ENCODE measurements at places on chromosomes 2 and 18.

- no peak for DNase-seq
These were observed 5.9 kb downstream of the CSRNP3 start for GRCh38 chr2:165475277-165476004.

- no peak for DNase-seq
These were observed 28.4 kb downstream of the ARHGEF4 start for GRCh38 chr2:130864830-130865800.

DNA sequence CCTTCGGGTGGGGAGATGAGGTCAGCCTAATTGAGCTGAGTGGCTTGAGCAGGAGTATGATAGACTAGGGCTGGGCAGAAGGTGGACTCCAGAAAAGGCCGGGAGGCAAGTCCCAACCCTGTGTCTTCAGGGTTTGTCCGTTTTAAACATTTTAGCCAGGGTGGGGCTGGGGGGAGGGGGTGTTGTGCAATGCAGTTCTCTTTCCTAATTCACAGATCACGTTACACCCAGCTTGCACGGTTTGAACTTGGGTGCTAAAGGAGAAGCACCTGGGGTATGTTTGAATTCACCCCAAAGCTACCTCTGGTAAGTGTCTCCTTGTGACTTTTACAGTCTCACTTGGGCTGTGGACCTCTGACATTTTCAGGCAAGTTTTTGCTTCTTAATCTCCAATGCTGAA is 233.3 kb downstream of the AGAP1 start:
- DNase-seq = no peak

- no peak for DNase-seq
These were observed 278.1 kb downstream of the DCDC2C start for GRCh38 chr2:3981446-3981987.

GRCh38 chr2:222518570-222519381 is 94.4 kb downstream of the SGPP2 start:
- DNase-seq = no peak

DNA sequence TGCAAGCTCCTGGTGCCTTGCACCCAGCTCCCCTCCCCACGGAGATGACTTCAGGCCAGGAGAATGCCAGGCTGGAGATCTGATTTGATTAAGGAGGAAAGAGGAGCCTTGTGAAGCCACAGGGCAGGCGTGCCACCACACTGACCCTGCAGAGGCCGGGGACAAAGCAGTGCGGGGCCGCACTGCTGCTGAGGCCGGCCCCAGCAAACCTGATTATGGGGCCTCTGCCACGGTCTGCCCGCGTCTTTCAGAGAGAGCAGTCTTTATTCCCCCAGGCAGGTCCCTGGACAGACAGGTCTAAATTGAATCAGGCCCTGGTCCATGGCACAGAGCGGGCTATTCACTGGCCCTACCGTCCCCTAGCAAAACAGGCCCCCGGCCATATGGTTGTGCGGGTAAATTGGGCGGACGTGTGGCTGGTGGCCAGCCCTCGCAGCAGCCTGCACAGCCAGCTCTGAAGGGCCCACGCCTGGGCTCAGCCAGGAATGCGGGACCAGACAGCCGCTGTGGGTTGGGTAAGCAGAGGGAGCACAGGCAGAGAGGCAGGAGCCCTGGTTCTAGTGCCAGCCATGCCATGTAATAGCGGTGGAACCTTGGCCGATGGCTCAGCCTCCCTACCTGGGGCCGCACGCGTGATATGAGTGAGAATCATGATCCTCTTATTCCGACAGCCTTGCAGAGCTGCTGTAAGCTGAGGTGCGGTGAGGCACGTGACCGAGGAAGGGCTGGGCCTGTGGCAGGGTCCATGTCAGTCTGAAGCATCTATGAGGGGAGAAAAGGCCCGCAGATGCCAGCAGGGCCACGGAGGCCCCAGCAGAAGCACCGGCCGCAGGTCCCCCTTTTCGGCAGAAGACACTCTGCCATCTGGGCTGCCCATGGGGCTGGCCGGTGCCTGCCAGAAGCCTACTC is 97.3 kb upstream of the MYCN start:
- no peak for DNase-seq
